ENCODE measurements at places on chromosomes 7 and 10.

DNA sequence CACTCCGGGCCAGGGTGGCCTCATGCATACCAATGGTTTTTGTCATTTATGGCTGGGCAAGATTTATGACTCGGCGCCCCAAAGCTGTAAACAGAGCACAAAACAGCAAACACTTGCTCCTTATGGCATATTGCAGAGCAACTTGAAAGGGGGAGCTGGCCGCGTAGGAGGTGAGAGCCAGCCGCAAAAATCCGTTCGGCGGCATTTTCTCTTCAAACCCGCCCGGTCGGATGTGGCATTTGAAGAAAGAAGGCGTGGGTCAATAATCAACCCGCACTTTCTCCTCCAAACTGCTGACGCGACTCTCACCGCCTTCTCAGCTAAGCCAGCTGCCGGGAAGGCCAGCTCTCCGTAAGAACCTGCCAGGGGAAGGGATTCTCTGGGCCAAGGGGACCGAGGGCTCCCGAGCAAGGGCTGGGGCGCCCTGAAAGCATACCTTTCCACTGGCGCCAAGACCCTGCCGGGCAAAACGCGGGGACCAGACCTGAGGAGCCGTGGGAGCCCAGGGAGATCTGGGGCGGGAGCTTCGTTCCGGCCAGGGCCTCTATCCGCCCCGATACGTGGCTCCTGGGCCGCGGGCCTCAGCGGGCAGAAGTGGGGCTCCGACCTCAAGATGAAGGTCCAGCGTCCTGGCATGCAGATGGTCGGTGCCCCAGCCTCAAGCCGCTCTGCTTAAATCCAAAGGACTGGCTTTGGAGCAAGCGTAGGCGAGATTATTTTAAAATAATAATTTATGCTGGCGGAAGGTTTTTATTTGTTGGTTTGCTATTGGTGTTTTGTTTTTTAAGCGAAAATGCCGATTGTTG, 12.9 kb upstream of the HOXA2 start:
- no peak for DNase-seq

DNA sequence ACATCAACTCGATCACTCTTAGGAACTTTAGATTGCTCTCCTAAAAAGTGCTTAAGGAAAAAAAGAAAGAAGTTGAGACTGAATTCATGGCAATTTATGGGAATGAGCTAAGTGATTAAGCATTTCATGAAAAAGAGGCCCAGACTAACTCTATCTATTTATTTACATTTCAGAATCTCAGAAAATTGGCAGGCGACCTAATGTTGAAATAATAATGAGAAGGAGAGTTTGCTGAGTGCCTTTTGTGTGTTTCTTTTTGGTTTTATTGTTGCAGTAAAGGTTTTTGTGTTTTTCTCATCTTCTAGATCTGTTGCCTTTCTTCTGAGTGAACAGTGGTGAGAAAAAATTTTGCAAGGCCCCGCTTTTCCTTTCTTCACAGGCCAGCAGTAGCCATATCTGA, 3.8 kb downstream of the GRK5 start:
- DNase-seq = no peak

- no peak for DNase-seq
These were observed 156.1 kb upstream of the CTBP2 start for GRCh38 chr10:125316436-125316835.

GRCh38 chr7:2821161-2821841, 22.8 kb downstream of the GNA12 start:
- no peak for DNase-seq

GRCh38 chr7:131908714-131909113, 352.3 kb upstream of the PODXL start:
- no peak for DNase-seq

GRCh38 chr7:116518961-116519360, 5.9 kb upstream of the CAV1 start:
- DNase-seq = no peak
